ENCODE measurements at places on chromosomes 3 and 15.

- no peak for DNase-seq
Observed at GRCh38 chr15:45653702-45654424, 19.0 kb downstream of the SQOR start.

DNA sequence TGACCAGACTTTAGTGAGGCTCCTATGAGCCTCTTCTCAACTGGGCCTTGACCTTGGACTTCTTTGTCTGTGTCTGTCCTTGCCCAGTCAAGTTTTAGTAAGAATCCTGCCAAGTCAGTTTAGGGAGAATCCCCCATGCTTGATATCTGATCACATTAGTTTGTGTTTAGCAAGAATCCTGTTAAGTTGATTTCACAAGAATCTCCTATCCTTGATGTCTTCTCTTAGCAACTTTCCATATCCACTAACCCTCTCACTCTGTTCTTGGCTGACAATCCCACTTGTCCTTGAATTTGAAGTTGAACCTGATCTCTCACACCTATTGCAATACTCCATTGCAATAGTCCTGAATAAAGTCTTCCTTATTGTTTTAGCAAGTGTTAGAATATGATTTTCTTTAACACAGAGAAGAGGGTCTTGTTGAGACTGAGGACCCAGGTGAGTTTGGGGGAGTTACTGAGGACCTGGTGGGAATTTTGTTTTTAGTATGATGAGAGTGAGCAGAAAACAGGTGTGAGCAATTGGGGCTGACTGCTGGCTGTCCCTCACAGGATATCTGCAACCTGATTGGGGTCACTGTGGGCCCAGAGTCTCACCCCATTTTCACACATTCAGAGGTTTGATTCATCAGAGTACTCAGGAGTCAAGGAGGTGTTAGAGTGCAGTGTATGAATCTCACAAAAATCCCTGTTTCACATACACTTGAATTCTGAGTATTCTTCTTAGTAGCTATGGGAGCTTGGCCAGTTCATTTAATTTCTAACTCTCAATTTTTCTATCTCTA, 39.9 kb upstream of the TNFAIP8L3 start:
- no peak for DNase-seq

DNA sequence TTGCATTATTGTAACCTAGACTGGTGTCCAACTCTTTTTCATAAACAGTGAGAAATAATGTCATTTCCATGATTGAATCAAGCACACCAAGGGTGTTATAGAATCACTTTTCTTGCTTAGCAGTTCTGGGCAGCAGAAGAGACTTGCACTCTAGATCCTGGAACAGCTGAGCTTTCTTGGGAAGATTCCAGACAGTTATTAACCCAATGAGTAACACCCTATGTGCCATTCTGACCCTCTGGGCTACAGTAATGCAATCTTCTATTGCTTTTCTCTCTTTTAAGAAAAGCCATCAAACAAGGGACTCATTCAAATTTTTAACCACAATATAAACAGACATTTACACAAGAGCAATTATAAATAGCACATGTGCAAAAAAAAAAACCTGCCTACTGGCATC, 39.3 kb upstream of the USP3 start:
- no peak for DNase-seq

GRCh38 chr15:98755138-98755537, 106.8 kb downstream of the IGF1R start:
- no peak for DNase-seq

GRCh38 chr3:84962415-84962814, 3.6 kb downstream of the CADM2 start:
- no peak for DNase-seq

DNA sequence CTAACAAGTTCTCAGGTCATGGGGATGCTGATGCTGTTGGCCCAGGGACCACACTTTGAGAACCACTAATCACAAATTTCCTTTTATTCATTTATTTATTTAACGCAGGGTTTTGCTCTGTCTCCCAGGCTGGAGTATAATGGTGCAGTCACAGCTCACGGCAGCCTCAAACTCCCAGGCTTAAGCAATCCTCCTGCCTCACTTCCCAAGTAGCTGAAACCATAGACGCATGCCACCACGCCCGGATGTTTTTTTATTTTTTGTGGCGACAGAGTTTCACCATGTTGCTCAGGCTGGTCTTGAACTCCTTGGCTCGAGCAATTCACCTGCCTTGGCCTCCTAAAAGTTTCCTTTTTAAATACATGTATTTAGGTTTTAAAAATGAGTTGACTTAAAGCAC, 20.7 kb upstream of the ISLR2 start:
- DNase-seq = no peak

DNA sequence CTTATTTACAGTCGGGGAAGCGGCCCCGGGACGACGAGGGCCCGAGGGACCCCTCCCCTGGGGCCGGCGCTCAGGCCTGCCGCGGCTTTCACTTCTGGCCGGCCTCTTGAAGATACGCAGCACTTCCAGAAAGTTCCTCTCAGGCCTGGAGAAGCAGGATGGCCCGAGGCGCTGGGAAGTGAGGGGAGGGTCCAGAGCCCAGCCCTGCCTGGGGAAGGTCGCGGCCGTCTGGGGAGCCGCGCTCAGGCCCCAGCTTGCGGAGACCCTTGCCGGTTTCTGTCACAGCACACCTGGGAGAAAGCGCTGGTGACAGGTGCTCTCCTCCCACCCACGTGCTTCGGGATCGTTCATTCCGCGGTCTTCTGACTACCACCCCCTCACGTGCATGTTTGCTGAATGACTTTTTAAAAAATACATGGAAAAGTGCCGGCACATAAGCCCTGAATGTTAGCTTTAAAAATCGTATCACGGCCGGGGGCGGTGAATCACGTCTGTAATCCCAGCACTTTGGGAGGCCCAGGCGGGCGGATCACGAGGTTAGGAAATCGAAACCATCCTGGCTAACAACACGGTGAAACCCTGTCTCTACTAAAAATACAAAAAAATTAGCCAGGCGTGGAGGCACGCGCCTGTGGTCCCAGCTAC, 727 bp upstream of the TM2D3 start:
- DNase-seq = no peak

DNA sequence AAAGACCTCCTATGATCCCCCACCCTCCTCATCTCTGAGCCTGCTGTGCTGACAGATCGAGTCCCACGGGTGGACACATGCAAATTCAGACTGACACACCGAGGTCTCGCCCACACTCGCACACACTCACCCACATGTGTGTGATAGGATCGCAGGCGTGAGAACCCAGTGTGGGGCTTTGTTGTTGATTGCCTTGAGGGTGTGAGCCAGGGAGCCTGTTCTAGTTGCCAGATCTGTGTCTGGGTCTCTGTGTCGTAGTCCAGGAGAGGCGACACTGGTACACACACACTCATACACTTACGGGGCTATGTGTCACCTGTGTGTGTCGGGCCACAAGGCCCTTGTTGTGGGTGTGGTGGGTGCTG, 2.0 kb downstream of the EPHB3 start:
- DNase-seq = no peak

GRCh38 chr3:45139372-45140140, 6.6 kb downstream of the CDCP1 start:
- no peak for DNase-seq

DNA sequence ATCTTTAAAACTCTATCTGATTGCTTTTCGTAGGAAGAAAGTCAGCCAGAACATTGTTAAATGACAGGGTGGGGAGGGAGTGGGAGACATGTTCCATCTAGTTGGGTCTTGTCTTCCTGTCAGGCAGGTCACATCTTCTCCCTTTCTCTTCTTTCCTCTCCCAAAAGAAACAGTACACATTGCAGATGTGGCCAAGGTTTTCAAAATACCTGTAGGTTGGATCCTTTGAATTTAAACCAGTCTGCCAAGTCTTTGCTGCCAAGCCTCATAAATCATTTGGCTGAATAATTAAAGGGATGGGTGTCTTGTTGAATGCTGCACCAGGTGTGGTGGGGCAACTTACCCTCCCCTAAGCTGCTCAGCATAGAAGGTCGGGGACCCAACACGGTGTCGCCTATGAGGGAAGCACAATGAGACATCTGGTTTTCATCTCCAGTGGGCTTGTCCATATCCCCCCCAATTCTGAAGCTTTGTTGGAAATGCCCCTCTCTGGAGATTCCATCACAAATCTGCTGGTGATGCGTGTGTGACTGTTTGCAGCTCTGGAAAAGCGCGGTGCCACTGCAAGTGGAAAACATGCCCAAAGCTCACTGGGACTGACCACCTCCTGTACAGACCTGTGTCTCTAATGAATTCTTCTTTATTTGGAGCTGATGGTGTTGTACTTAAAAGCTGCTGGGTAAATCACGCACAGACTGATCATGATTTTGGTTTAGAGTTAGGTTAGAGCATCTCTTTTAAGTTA, 112.6 kb downstream of the FILIP1L start:
- no peak for DNase-seq

DNA sequence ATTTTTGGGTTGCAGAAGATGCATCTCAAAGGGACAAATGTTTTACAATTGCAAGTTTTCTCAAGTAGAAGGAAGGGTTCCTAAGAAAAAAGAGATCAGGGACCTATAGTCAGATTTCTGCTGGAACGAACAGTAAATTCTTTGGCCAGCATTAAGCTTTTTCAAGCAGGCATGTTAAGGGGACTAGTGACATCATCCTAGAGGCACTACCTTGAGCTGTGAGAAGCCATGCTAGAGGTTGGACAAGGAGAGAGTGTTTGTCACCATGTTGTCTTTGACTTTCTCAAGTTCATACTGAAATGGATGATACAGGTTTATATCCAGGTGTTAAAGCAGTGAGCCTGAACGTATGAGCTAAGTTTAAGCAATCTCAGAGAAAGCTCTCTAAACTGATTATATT, 85.2 kb upstream of the WDR72 start:
- no peak for DNase-seq

DNA sequence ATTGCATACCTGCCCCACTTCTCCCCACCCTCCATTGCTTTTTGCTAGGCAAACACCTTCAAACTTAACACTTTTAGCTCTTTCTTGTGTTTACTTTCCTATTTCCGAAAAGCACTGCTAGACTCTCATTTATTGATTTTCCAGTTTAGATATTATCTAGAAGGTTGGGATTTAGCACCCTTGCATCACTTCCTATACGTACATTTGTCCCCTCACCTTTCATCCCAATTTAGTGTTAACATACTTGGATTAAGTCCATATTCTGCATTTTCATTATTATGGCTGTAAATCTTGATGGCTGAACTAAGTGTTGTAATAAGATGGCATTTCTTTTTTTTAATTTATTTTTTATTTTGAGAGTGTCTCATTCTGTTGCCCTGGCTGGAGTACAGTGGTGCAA, 39.5 kb downstream of the GOLGA6L10 start:
- no peak for DNase-seq

- DNase-seq = no peak
Observed at GRCh38 chr15:35047996-35048395, 37.1 kb downstream of the NANOGP8 start.

DNA sequence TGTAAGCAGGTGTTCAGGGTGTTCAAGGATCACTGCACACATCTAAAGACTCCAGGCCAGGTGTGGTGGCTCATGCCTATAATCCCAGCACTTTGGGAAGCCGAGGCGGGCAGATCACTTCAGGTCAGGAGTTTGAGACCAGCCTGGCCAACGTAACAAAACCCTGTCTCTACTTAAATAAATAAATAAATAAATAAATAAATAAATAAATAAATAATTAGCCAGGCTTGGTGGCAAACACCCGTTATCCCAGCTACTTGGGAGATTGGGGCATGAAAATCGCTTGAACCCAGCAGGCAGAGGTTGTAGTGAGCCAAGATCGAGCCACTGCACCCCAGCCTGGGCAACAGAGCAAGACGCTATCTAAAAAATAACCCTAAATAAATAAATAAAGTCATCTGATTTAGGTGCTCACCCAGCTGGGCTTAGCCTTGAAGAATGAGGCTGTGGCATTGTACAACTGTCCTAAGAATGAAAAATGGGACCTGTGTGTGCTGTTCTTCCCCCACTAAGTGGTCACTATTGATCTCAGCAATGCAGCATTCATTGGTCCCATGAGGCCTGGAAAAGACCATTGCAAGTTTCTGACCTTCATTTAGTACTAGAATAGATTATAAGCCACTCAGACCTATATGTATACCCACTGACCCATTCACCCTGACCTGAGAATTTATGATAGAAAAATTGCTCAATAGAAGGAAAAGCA, 82.8 kb upstream of the ABHD17C start:
- DNase-seq = no peak

GRCh38 chr3:157572559-157573270, 69.5 kb upstream of the VEPH1 start:
- DNase-seq = no peak

GRCh38 chr3:124469555-124469954, 260.7 kb upstream of the UMPS start:
- DNase-seq = no peak

GRCh38 chr3:66497985-66498671, 2.7 kb downstream of the LRIG1 start:
- no peak for DNase-seq

- no peak for DNase-seq
Observed at GRCh38 chr3:164208048-164208447, 870.2 kb downstream of the SI start.

GRCh38 chr3:72679540-72680198, 168.6 kb downstream of the SHQ1 start:
- DNase-seq = no peak

DNA sequence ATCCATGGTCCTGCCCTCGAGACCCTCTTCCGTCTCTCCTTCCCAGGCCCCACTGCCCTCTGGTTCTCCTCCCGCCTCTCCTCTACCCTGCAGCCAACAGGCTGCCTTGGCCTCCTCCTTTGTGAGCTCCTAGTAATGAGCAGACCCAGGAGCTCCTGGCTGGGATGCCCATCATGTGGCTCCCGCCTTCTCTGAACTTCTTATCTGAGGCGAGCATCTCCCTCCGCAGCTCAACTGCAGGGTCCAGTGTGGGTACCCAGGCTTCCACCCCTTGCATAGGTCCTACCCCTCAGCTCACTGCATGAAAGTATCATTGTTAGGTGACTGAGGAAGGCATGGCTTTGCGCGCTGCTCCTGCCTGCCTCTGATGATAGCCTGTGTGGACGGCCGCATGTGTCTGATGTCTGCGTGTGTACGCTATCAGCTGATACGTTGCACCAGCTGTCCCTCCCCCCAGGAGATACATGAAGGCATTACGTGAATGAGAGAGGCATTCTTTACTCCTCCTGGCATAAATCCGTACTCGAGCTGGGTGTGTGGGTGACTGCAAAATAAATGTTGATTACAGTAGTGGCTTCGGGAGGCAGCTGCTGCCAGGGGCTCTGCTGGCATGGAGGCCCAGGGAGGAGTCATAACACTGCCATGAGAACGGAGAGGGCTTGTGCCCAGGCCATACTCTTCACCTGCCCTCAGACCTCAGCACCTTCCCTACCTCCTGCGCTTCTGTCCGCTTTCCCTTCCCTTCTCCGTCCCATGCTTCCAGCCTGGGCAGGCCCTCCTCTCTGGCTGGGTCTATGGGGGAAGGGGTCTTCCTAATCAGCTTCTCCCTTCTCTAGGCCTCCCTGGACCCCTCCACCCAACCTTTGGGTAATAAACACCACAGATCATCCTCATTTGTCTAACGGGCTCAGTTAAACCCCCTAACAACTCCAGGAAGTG, 48.8 kb downstream of the ZNF710 start:
- no peak for DNase-seq

GRCh38 chr3:34361921-34362320, 563.5 kb downstream of the PDCD6IP start:
- DNase-seq = no peak

GRCh38 chr15:52019394-52020220, 588 bp downstream of the MAPK6 start:
- peak; percentile 36 for DNase-seq

- DNase-seq = no peak
Observed at GRCh38 chr15:73885954-73886700, 12.8 kb downstream of the TBC1D21 start.

- DNase-seq = no peak
Observed at GRCh38 chr3:122519693-122520092, 5.0 kb upstream of the KPNA1 start.

GRCh38 chr15:42332331-42332730, 27.0 kb upstream of the CAPN3 start:
- DNase-seq = no peak

All from stimulated activated CD8-positive, alpha-beta memory T cell treated with anti-CD3 and anti-CD28 coated beads, Interleukin-2, amount 100 ng/mL, for 1 hour (primary cell).